Activated T-cell treated with anti-CD3 and anti-CD28 coated beads, Interleukin-2, amount 50 U/mL, for 48 hours (primary cell): ENCODE measurements at places on chromosomes 13 and 19.

- no peak for DNase-seq
Observed at GRCh38 chr13:101614491-101614890, 162.0 kb downstream of the ITGBL1 start.

GRCh38 chr13:26468265-26468801, 89.2 kb upstream of the WASF3 start:
- DNase-seq, result no peak

GRCh38 chr13:47399599-47399998, 502.7 kb upstream of the HTR2A start:
- DNase-seq, result no peak

GRCh38 chr19:38665950-38666662, 18.7 kb downstream of the ACTN4 start:
- no peak for DNase-seq

DNA sequence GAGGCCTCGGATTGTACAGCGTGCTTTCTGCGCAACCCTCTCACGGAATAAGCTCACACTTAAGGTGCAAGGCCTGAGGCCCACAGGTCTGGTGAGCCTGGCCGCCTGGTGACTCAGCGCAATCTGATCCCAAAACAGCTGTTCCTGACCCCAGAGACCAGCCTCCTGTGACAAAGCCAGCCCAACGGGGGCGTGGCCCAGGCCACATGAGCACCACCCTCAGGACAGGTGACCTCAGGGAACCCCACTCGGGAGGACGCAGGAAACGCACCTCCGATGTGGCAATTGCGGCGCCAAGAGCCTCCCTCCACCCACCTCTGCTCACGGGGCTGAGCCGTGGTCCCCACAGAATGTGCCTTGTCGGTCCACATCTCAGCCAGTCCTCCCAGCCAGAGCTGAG, 26.4 kb downstream of the GRTP1 start:
- DNase-seq, result no peak
